ENCODE measurements at places on chromosomes 13 and 19. TPM values are rescaled to one million over a fixed set of nuclear protein-coding genes. Genes with fewer than 3 reads are reported as not detected.

GRCh38 chr13:32205431-32206096 lies 109.6 kb downstream of the ZAR1L start:
- DNase-seq = no peak
- H3K27ac ChIP-seq = no peak overlapping the region
- H3K36me3 ChIP-seq = peaks cover 25% of the 10 kb centered on the region

- H3K4me3 ChIP-seq = no peak overlapping the region
- H3K27ac ChIP-seq = no peak overlapping the region
- H3K4me1 ChIP-seq = no peaks in the 10 kb centered on the region
- no peak for DNase-seq
- no peaks in the 10 kb centered on the region for H3K27me3 ChIP-seq
- no peaks in the 10 kb centered on the region for H3K36me3 ChIP-seq
Measured at GRCh38 chr19:45217193-45217956, 27.8 kb downstream of the EXOC3L2 start.

GRCh38 chr13:20715330-20715712 lies 11.8 kb downstream of the IL17D start:
- no peak overlapping the region for H3K4me3 ChIP-seq
- peaks cover 24% of the 10 kb centered on the region for H3K27me3 ChIP-seq
- peaks cover 8% of the 10 kb centered on the region for H3K4me1 ChIP-seq
- no peak overlapping the region for H3K27ac ChIP-seq
- H3K36me3 ChIP-seq = no peaks in the 10 kb centered on the region
- no peak for DNase-seq

DNA sequence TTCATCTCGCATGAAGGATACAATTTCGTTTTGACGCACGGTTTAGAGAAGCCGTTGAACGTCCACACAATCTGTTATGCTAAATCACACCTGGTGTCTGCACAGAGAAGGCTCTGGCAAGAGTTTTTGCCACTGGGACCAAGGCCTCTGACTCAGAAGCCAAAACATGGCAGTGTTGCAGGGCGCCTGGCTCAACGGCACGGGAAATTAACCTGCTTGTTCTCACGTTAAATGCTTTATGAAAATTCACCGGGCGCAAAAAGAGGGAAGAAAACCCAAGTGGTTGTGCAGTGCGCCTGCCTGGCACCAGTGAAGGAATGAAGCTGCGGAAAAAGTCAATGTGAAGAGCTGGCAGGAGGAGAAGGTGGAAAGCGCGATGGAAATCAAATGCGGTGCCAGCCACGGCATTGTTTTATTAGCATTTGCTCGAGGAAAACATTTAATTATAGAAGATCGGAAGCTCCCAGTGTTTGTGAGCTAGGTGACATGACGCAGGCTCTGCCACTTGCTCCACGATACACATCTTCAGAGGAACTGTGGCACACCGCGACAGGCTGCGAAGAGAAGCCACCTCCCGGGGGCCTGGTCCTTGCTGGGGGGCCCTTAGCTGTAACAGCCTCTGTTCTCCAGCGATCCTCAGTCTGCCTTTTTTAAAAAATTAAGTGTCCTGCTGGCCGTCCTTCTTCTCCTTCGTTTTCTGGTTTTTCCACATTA lies 126.2 kb downstream of the ZIC5 start:
- no peak overlapping the region for H3K4me3 ChIP-seq
- H3K27ac ChIP-seq = no peak overlapping the region
- no peaks in the 10 kb centered on the region for H3K27me3 ChIP-seq
- no peak for DNase-seq

DNA sequence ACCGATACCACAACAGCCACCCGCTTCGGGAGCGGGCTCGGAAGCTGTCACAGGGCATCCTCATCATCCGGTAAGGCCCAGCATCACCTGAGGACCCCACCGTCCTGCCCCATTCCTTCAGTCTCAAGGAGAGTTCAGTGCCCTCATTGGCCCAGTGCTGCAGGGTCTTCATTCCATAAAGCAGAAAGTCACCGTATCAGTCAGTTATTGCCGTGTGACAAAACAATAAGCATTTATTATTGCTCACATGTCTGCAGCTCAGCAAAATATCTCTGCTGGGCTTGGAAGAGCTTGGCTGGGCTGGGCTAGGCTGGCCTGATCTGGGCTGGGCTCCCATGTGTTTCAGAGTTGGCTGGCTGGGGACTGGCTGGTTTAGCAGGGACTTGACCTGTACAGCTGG lies 8.1 kb upstream of the MRI1 start:
- no peaks in the 10 kb centered on the region for H3K4me1 ChIP-seq
- no peak for DNase-seq
- H3K4me3 ChIP-seq = no peak overlapping the region
- H3K36me3 ChIP-seq = peaks cover 100% of the 10 kb centered on the region
- no peak overlapping the region for H3K27ac ChIP-seq

DNA sequence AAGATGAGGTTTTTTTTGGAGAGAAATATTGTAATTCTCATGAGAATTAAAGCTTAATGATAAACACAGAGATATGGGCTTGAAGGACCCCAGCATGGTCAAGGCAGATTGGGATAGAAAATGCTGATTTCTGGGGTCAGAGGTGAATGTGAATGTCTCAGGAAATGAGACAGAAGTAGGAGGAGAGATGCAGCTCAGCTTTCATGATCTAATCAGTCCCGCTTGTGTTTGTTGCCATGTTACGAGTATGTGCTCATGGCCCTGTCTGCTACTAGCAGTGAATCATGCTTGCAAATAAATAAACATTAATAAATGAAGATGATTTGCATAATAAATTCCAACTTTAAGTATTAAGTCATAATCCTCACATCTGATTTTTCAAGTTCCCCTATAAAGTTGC lies 23.0 kb upstream of the NDFIP2 start:
- peak; percentile 21 for DNase-seq
- H3K4me1 ChIP-seq = no peaks in the 10 kb centered on the region
- H3K36me3 ChIP-seq = no peaks in the 10 kb centered on the region
- no peak overlapping the region for H3K27ac ChIP-seq

GRCh38 chr13:42950181-42950580 lies 41.9 kb downstream of the EPSTI1 start:
- no peak overlapping the region for H3K4me3 ChIP-seq
- no peaks in the 10 kb centered on the region for H3K4me1 ChIP-seq
- H3K36me3 ChIP-seq = peaks cover 79% of the 10 kb centered on the region
- H3K27me3 ChIP-seq = no peaks in the 10 kb centered on the region
- DNase-seq = no peak
- H3K27ac ChIP-seq = no peak overlapping the region

- no peaks in the 10 kb centered on the region for H3K27me3 ChIP-seq
- no peaks in the 10 kb centered on the region for H3K4me1 ChIP-seq
- no peaks in the 10 kb centered on the region for H3K36me3 ChIP-seq
- DNase-seq = no peak
- no peak overlapping the region for H3K4me3 ChIP-seq
Measured at GRCh38 chr13:94188201-94188854, 291.2 kb downstream of the DCT start.

DNA sequence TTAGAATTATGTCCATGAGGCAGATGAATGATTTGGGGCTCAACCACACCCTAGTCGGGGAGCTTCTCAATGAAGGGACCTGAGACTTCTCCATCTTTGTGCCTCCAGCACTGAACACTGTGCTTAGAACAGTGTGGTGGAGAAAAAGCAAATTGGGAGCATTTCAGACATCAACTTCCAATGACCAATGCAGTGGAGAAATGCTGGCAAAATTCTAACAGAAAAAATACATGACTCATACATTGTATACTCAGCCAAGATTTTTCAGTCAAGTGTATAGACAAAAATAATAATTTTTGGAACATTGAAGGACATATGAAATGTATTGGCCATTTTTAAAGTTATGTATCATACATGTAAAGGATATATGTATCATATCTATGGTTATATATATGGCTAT lies 134.7 kb downstream of the FGF14 start:
- no peak for DNase-seq
- no peaks in the 10 kb centered on the region for H3K4me1 ChIP-seq
- H3K27me3 ChIP-seq = no peaks in the 10 kb centered on the region
- no peak overlapping the region for H3K27ac ChIP-seq

DNA sequence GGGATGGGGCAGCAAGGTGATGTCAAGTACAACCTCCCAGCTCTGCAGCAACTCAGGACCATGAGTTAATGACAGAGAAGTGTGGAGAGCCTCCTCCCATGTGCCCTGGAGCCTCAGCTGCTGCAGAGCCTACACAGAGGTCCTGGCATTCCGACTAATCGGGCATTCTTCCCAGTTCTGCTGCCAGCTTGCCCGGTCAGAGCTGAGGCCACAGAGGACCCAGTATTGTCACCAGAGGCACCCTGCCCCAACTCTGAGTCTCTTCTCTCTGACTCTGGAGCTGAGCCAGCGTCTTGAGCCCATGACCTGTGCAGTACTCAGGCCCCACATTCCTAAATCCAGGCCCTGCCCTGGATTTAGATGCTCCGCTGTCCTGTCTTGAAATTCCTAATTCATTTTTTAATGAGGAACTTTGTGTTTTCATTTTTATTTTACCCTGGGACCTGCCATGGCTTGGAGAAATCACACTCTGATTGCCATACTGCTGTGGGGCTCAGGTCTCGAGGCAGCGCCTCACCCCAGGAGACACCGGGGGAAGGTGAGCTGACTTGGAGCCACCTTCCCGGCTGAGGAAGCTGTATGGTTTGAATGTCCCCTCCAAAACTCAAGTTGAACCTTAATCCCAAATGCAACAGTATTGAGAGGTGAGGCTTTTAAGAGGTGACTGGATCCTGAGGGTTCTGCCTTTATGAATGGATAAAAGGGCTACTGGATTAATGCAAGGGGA lies 144.9 kb upstream of the ZNF507 start:
- H3K27me3 ChIP-seq = no peaks in the 10 kb centered on the region
- no peak overlapping the region for H3K4me3 ChIP-seq
- H3K4me1 ChIP-seq = no peaks in the 10 kb centered on the region
- H3K27ac ChIP-seq = no peak overlapping the region

GRCh38 chr13:99540530-99540929 lies 39.3 kb downstream of the TM9SF2 start:
- no peak overlapping the region for H3K27ac ChIP-seq
- H3K27me3 ChIP-seq = no peaks in the 10 kb centered on the region
- peaks cover 73% of the 10 kb centered on the region for H3K36me3 ChIP-seq

- H3K4me1 ChIP-seq = no peaks in the 10 kb centered on the region
- no peak overlapping the region for H3K4me3 ChIP-seq
- no peak for DNase-seq
- no peaks in the 10 kb centered on the region for H3K27me3 ChIP-seq
- no peak overlapping the region for H3K27ac ChIP-seq
- H3K36me3 ChIP-seq = no peaks in the 10 kb centered on the region
Measured at GRCh38 chr13:79907527-79907926, 426.6 kb downstream of the NDFIP2 start.

DNA sequence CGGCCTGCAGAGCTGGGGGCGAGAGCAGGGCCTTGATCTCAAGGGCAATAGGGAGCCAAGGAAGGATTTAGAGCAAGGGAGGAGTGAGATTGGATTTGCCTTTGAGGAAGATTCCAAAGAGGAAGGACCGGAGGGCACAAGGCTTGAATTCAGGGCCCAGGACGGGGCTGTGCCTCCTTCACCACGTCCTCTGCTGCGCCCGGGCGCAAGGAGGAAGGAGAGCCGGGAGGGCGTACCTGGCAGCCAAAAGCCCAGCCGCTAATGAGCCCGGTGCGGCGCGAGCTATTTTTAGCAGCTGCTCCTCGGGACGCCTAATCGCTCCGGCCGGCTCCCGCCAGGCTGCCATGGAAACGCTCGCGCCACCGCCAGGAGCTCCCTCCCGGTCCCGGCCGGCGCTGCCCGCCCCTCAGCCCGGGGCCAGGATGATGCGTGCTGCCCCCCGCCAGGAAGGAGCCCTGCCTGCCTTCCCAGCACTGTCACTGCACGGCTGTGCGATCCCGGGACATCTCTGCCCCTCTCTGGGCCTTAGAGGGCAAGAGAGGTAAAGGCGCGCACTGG lies 31.3 kb downstream of the TINCR start:
- H3K27ac ChIP-seq = no peak overlapping the region
- DNase-seq = peak; percentile 95
- no peaks in the 10 kb centered on the region for H3K36me3 ChIP-seq
- peaks cover 21% of the 10 kb centered on the region for H3K4me1 ChIP-seq
- peak overlapping the region; percentile 13 for H3K4me3 ChIP-seq
- H3K27me3 ChIP-seq = no peaks in the 10 kb centered on the region

The C13orf42 gene
- not detected for total RNA-seq

The PLIN5 gene
- 114 TPM for total RNA-seq

The PNMA8A gene
- total RNA-seq = 4.8 TPM

The FUT2 gene
- total RNA-seq = 23.2 TPM

The ADGRE2 gene
- total RNA-seq = 1.5 TPM

The LAIR2 gene
- total RNA-seq = not detected

The P2RY11 gene
- 24.8 TPM for total RNA-seq

The DACH1 gene
- 7.0 TPM for total RNA-seq

The LAIR1 gene
- 1.3 TPM for total RNA-seq

The OR10H1 gene
- total RNA-seq = not detected

Data from stomach (tissue), 19 donors.